ENCODE measurements at places on chromosomes 3 and 15.

DNA sequence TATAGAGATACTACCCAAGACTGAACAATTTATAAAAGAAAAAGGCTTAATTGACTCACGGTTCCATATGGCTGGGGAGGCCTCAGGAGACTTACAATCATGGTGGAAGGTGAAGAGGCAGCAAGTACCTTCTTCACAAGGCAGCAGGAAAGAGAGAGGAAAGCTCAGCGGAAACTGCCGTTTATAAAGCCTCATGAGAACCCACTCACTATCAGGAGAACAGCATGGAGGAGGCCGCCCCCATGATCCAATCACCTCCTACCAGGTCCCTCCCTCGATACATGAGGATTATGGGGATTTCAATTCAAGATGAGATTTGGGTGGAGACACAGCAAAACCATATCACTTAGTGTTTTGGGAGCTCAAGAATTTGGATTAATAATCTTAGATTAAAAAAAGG, 240.2 kb downstream of the UACA start:
- DNase-seq, result no peak

DNA sequence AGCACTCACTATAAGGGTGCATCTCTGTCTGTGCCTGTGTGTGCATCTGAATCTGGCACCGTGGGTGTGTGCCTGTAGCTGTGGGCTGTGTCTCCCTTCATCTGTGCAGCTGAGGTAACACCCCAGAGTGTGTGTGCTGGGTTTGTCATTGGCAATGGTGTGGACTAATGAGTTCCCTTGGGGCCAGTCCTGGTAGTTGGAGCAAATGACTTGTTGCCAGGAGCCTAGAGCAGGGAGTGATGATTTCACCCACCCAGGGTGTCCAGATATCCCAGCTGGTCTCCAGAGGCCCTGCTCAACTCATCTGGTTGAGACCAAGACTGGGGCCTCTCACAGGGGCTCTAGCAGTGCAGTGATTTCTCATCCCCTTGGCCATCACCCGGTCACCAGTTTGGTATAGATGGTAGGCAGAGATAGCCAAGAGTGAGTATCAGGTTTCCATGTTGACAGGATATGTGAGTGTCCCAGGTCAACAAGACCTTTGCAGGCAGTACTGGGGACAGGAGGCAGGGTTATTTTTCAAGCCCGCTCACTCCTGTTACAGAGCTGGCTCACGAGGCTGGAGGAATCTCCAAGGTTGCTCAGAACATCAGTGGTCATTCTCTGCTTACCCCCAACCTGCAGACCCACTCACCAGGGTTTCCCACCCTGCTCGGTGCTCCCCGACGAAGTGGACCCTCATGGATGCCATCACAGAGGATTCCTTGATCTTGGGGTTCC, 4.1 kb upstream of the HDAC11 start:
- no peak for DNase-seq

DNA sequence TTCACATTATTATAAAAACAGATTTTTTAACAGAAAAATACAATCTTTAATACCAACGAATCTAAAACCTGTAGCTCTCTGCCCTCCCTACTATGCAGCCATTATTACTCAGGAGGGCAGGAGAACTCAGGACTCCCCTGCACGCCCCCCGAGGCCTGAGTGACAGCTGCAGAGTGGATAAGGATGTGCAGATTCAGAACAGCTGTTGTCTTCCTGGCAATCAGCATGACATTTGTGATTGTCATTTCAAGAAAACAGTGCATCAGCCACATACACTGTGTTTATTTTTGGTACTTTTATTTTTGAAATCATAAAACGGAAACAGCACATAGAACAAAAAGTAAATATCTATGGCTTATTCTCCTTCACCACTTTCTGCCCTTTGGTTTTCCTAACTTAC, 450.8 kb downstream of the OCA2 start:
- no peak for DNase-seq

- no peak for DNase-seq
Measured at GRCh38 chr3:78937475-78937874, 830.3 kb downstream of the ROBO1 start.

DNA sequence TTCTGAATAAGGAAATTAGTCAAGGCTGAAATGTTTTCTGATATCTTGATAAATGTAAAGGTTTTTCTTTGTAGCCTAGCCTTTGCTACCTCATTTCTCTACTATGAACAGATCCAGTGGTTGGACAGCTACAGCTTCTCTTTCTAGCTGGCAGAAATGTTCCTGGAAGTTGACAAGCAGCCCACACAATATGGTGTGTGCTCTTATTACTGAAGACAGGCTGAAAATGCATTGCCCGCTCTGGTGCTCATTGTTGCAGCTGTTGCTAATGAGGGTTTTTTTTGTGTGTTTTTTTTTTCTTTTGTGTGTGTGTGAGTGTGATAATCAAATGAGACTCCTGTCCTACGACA, 844.3 kb upstream of the SEMA6D start:
- DNase-seq, result no peak

- DNase-seq, result no peak
Measured at GRCh38 chr15:25545017-25545416, 106.2 kb upstream of the UBE3A start.

GRCh38 chr3:28682121-28682520, 333.5 kb upstream of the AZI2 start:
- DNase-seq, result no peak

DNA sequence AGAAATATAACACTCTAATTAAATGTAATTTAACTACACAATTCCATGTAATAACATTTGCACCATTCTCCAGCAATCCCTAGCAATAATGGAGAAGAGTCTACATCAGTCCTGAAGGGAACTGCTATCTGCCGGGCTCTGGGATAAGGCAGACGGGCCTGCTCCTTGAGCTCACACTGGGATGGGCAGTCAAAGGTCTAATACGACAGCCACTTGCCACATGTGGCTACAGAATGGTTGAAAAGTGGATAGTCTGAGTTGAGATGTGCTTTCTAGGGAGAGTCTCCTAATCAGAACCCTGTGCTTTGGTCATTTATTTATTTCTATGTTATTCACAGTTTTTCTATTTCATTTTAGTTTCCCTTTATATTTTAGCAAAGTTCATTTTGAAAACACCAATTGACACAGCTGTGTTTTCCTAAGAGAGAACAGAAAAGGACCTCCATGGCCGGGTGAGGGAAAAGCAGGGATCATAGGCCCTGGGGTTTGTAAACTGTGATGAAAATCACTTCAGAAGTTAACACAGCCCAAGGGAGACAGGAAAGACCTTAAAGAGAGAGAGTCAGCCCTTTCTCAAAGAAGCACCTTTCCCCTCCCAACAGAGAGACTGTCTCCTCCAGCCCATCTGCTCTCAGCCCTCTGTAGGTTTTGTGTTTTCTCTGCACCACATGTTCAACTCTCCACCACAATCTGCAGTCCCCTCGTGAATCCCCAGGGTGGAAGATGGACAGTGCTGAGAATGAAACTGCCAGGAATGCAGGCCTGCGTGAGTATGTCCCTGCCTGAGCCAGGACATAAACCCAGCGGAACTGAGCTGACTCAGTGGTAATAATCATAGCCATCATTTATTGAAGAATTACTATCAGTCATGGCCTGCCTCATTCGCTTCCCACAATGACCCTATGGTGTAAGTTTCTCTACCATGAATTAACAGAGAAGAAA, 11.6 kb downstream of the FSIP1 start:
- no peak for DNase-seq

- DNase-seq, result no peak
Measured at GRCh38 chr3:41126472-41126871, 72.8 kb upstream of the CTNNB1 start.

GRCh38 chr3:10889206-10889960, 73.4 kb downstream of the SLC6A11 start:
- no peak for DNase-seq

GRCh38 chr3:108453565-108453964, 56.8 kb downstream of the MYH15 start:
- DNase-seq, result no peak

DNA sequence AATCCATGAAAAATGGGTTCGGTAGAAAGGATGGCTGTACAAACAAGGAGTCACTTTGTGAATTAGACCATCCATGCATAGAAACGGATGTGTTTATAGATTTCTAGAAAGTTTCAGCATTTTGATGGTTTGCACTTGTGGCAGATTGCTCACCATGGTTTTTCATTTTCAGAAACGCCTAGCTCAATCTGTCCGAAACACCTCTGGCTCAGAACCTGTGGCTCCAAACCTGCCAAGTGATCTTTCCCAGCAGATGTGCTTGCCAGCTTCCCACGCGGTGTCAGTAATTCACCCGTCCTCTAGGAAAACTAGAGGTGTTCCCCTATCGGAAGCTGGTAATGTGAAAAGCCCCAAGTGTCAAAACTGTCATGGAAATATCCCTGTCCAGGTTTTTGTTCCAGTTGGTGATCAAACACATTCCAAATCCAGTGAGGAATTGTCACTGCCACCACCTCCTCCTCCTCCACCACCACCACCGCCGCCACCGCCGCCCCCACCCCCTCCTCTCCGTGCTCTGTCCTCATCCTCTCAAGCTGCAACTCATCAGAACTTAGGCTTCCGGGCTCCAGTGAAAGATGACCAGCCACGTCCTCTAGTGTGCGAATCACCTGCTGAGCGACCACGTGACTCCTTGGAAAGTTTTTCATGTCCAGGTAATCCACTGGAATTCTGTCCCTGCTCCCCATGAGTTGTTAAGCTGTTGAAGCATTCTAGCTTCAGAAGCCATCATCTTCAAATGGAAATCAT, 21.2 kb downstream of the WHAMM start:
- DNase-seq, result no peak

DNA sequence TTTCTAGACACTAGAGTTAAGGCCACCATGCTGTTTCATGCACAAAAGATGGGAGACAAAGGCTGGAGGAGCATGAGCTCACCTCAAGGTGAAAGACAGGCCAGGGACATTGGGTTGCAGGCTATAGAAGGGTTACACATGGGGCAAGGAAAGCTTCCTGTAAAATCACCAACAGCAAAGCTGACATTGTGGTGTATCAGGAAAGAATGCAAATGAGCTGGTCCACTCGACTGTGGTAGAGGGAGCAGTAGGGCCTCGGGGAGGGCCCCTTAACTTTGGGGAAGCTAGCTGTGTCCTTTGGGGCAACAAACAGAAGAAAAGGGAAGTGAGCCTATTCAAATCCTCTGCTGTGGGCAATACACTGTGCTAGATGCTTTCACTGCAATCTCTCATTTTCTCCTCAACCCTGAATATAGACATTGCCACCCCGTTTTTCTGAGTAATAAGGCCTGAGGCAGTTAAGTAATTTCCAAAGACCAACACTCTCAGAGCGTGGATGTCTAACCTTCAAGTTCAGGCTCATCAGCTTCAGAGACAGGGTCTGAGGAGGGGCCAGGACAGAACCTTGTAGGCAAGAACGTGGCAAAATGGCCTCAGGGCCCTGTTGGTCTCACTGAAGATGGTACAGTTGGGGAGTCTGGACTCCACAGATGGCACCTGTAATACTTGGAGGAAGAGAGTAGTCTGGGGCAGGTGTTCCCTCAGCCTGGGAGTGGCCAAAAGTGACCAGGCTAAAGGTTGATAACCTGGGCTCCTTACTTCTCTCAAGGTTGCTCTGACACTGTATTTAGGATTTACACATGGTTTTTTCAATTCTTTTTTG, 24.1 kb downstream of the CX3CR1 start:
- no peak for DNase-seq

GRCh38 chr15:42144841-42145375, 11.5 kb downstream of the PLA2G4F start:
- no peak for DNase-seq

GRCh38 chr15:38720893-38721567, 156.4 kb upstream of the RASGRP1 start:
- no peak for DNase-seq

- no peak for DNase-seq
Measured at GRCh38 chr3:120622870-120623726, 27.0 kb downstream of the NDUFB4 start.

DNA sequence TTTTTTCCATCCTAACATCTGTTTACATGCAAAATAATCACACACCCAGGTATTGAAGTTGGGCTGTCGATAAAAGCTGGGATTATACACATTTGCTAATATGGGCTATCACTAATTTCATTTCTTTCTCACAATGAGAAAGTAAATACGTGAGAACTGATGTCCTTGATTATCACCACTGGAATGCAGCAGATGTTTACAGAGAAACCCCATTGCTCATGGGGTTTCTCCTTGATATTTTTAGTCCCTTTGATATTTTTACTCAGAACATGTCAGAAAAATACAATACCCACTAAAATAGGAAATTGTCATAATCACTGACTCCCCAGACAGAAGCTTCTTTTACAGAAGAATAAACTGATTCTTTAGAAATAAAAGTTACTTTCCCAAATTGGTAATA, 535.1 kb upstream of the CCDC54 start:
- DNase-seq, result no peak

DNA sequence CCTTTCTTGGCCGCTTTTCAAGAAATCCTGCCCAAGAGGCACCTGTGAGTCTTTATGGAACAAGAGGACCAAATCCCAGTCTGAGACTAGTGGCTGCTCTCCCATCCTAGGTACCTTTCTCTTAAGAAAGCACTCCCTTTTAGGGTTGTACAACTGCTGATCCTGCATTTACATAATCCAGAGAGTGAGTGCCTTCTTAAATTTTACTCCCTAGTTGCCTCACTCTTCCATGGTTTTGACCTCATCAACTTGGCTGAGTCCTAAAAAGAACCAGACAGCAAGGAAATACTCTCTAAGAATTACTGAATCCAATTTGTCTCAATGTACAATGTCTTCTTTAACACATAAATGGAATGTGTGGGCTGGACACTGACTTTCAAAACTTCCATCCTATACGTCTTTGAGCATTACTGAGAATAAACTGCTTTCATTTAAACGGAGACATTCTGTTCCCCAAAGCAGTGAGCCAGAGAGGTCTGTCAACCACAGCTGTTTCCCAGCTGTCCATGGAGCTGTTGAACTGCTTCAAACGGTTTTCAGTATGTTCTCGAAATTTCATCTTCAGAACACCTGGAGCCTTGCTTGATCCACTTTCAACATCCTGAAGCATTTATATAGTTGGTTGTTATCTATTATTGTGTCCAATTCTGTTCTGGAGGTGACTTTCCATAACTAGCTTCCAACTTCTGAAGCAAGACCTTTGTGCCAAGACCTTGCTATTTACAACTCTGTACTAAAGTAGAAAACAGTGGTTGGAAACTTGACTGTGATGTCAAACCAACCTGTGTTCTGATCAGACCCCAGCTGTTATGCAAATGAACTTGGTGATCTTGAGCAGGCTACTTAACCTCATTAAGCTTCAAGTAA, 179.1 kb downstream of the SLC9A9 start:
- DNase-seq, result no peak

GRCh38 chr3:138937690-138938055, 9.3 kb downstream of the FOXL2 start:
- DNase-seq, result no peak

DNA sequence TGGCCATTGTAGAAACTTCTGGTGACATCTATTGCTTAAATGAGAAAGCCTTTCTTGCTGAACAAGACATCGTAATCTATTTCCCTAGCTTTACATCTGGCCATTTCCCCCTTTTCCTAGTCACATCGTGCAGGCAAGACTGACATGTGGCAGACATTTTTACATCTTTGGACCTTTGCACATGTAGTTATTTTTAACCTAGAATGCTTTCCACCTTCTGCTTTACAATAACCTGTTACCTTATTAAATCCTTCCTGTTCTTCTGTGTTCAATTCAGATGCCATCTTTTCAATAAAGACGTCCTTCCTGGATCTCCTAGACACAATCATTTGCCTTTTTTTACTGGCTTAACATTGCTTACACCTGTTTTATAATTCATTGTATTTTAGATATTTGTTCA, 343.3 kb downstream of the DIPK2A start:
- no peak for DNase-seq
